ENCODE measurements at places on chromosomes 13 and 19.

DNA sequence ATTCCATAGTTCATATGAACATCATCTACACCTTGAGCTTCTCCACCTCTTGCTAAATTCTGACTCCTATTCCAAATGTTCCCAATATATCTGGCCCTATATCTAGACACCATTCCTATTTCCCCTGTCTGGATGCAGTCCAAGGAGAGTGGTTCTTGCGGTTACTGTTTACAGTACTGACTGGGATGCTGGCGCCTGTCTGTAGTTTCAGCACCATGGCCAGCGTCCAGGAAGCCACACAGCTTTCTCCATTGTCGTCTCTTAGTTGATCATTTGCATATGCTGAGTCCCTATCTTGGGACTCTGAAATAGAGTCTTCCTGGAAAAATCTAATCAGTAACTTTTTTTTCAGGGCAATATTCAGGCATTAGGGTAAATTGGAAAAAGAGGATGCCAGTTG, 14.9 kb downstream of the LAIR2 start:
- peak; percentile 8 for DNase-seq

GRCh38 chr13:30078059-30078458, 227.6 kb upstream of the UBL3 start:
- no peak for DNase-seq

- no peak for DNase-seq
These were observed 1.3 kb downstream of the UBL3 start for GRCh38 chr13:29849071-29849631.

GRCh38 chr19:801030-801860, 4.0 kb downstream of the PTBP1 start:
- no peak for DNase-seq

- no peak for DNase-seq
These were observed 7.6 kb downstream of the ZNF574 start for GRCh38 chr19:42083537-42083936.

- DNase-seq: no peak
These were observed 42.5 kb upstream of the ARGLU1 start for GRCh38 chr13:106610486-106610885.

DNA sequence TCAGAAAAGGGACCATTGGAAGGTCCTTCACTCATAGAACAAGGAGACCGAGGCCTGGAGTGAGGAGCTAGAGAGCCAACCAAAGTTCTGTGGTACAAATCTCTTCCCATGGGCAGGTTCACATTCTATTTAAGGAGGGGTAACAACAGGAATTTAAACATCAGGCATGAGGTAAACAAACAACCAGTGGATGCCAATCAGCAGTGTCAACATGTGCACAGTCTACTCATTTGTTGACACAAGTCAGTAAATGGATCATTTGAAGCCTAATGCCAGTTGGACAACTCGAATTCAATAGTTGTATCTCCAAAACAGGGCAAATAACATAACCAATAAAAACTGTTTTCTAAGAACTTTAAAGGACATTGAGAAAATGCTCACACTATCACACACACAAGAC, 6.3 kb upstream of the DOCK9 start:
- DNase-seq: no peak

- DNase-seq: no peak
These were observed 1223.2 kb upstream of the SLC10A2 start for GRCh38 chr13:104289400-104289799.

- DNase-seq: no peak
These were observed 34.9 kb downstream of the N4BP2L2 start for GRCh38 chr13:32503727-32504126.

DNA sequence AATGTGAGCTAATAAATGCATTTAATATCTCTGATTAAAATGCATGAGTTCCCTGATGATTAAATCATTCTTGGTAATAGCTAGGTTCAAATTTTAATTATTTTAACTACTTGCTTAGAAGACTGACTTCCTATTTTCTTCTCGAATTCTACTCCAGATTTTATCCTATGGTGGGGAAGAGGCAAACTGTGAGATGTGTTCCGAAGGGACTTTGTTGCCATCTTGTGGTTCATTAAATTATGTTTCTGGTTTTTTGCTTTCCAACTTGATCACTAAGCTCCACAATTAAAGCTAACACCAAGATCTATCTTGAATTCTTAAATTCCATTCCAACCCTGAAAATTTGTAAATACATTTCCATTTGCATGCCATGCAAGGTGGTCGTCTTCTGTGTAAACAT, 538.4 kb upstream of the PCDH20 start:
- no peak for DNase-seq

GRCh38 chr19:33468361-33469170, 53.0 kb downstream of the PEPD start:
- no peak for DNase-seq

DNA sequence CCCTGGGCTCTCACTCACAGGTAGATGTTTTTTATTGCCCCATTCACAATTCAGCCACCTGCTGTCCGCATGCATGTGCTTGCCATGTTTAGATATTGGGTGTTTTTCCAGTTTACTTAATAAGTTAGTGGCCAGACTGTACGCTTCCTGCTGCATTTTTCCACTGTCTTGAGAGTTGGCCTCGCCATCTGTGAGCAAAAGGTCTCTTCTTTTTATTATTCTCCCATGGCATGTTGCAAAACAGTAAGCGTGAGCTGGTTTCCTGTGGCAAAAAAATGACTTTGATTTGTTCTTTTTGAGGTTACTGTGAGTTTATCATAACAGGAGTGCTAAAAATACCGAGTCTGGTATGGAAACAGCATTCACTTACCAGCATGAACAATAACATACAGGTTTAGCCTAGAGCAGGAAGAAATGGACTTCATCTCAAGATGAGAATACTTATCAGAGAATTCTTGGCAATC, 46.0 kb downstream of the SAE1 start:
- peak; percentile 78 for DNase-seq

GRCh38 chr19:4916292-4917082, 7.2 kb downstream of the UHRF1 start:
- DNase-seq: peak; percentile 57

DNA sequence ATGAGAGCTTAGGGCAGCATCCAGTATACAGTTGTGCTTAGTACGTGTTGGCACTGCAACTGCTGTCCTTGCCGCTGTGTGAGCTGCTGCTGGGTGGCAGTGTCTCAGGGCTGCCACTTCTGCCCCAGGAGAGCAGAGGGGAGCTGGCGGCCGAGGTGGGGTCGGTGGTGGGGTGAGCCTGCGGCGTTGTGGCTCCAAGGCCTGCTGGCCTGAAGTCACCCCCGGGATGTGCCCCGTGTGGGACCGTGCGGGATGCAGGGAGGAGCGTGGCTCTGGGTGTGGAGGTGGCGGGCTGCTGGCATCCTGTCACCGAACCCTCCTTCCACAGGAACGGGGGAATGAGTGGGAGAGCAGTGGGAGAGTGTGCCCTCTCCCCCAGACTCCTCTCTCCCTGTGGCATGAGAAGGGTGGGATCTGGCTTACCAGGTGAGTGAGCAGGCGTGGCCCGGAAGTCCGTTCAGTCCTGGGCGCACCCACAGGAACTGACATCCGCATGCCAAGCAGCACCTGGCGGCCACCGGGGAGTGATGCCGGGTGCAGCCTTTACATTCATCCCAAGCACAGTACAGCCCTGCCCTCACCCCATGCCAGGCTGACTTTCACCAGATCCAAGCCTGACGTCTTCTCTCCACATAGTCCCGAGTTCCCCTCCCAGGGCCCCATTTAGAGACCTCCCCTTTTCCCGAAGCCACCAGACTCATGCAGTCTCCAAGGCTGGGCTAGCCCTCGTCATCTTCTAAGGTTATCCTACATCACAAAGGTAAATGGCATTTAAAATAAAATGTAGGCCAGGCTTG, 26.6 kb downstream of the MCF2L start:
- DNase-seq: no peak

- peak; percentile 79 for DNase-seq
These were observed 6.8 kb upstream of the CARM1 start for GRCh38 chr19:10864538-10864899.

DNA sequence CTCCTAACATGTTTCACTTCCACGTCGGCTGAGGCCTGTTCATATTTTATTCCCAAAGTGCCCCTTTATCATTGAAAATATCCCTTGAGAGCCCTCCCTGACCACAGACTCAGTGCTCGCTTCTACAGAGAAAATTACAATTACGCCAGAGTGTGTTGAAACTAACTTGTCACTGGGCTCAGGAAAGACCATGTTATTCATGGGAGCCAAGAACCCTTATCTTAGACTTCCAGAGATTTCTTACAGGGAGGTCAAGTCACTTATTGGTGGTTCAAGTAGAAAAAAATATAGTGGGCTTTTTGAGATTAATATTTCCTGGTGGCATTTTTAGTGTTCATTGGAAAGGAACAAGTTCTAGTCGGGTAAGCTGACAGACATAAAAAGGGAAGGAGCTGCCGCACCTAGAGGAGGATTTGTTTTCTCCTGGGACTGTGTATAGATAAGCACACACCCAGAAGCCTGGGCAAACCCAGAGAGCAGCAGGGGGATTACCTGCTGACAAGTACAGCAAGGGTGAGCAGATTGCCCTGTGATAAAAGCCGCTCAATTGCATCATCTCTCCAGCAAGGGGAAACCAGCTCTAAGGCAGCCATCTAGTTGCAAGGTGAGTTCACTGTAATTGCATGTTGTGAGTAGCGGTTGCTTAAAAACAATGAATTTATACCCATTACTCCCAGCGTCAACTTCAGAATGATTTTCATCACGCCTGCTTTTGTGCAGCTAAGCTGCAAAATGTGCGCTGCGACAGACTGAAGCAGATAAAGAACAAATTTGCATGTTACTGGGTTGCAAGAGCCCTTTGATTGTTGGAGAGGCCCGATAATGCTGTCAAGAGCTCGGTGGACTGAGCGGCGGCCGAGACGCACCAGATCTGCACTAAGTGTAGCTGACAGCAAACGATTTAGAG, 46.2 kb downstream of the DCT start:
- no peak for DNase-seq

GRCh38 chr13:25910991-25911419, 140.8 kb downstream of the SHISA2 start:
- DNase-seq: no peak

DNA sequence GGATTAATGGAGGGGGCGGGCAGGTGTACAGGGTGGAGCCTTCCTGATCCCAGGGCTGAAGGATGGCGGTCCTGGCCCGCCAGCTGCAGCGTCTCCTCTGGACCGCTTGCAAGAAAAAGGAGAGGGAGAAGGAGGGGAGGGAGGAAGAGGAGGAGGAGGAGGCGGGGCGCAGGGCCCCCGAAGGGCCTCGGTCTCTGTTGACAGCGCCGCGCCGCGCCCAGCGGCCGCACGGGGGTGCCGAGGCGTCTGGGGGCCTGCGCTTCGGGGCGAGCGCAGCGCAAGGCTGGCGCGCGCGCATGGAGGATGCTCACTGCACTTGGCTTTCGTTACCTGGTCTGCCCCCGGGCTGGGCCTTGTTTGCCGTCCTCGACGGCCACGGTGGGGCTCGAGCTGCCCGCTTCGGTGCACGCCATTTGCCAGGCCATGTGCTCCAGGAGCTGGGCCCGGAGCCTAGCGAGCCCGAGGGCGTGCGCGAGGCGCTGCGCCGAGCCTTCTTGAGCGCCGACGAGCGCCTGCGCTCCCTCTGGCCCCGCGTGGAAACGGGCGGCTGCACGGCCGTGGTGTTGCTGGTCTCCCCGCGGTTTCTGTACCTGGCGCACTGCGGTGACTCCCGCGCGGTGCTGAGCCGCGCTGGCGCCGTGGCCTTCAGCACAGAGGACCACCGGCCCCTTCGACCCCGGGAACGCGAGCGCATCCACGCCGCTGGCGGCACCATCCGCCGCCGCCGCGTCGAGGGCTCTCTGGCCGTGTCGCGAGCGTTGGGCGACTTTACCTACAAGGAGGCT, at the start of gene PPM1N:
TSS of gene PPM1N (plus strand) at position 33 of the 785 bp plus-strand sequence. CDS start at position 63, 30 bp downstream.
- peak; percentile 31 for DNase-seq

- DNase-seq: no peak
These were observed 45.8 kb upstream of the GPI start for GRCh38 chr19:34319230-34319585.

GRCh38 chr13:25177012-25177411, 4.9 kb upstream of the AMER2 start:
- DNase-seq: no peak

GRCh38 chr19:1082165-1082927, 12.8 kb downstream of the POLR2E start:
- peak; percentile 89 for DNase-seq

GRCh38 chr13:74687442-74688182, 553.4 kb upstream of the KLF12 start:
- no peak for DNase-seq

- no peak for DNase-seq
These were observed 59.6 kb downstream of the USP12 start for GRCh38 chr13:27112006-27112405.

DNA sequence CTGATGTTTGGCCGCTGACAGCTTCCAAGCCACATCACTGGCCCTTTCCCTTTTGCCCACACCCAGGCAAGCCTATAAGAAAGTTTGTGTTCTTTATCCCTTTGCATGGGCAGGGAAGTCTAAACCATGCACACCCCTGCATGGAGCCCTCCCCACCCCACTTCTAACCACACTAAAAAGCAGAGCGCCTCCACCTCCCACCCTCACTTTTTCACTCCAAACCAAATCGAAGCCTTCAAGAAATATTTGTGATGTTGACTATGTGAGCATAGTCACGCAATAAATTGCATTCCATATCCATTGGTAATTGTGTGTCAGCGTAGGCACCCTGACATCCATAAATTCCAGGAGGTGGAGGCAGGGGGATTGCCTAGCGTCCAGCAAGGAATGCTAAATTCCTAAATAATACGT, 104.4 kb upstream of the LSM14A start:
- DNase-seq: no peak

DNA sequence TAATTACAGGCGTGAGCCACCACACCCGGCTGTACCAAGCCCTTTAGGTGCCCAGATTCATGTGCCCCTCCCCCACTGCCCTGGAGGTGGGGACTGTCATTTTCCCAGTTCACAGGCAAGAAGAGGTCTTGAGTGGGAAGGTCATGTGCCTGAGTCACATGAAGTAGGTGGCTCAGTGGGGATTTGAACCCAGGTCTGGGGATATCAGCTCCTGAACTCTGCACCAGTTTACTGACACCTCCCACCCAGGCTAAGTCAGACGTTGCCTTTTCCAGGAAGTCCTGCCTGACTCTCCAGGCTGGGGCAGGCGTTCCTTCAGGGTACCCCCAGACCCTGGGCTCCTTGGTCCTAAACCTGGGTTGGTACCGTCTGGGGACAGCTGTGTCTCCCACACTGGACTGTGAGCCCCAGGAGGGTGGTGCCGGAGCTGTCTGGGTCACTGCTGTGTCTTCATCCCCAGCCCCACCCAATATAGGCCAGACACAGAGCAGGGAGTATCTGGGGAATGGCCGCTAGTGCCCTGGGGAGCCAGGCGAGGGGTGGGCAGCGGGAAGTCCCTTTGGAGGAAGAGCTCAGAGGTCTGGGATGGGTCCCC, 8.6 kb downstream of the VASP start:
- no peak for DNase-seq
